RCC 7860 (cell line): ENCODE measurements at places on chromosomes 2 and 18.
A peak's percentile ranks its signal among the peaks of the same experiment; 100 is the strongest.

DNA sequence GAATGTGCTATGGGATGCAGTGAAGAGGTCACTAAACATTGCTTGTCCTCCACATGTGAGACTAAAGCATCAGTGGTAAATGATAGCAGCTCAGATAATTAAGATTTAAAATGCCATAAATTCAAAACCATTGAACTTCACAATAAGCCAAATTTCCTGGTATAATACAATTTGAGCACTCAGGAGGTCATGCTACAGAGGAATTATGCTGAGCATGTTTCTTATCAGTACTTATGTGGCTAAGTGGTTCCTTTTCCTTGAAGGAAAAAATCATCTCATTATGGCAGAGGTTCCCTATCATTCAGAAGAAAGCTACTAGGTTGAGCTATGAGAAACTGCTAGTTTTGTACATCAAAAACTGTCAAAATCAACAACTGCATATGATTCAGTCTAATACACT, 156.6 kb downstream of the AGPS start:
- no peak for DNase-seq

- DNase-seq = no peak
Observed at GRCh38 chr18:14922031-14922430, 174.1 kb downstream of the ANKRD30B start.

DNA sequence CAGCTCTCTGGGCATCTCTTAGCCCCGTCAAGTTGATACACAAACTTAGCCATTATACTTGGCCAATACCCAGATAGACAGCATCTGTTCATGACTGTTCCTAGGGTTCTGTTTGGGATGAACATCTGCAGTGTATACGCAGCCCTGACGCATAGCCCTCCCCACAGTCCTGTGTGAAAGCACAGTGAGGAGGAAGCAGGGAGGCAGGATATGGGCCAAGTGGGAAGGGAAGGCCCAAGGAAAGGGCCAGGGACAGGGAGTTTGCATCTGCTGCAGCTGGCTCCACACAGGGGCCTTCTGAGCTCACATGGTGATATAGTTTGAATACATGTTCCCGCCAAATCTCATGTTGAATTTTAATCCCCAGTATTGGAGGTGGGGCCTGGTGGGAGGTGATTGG, 80.2 kb downstream of the CMPK2 start:
- no peak for DNase-seq

DNA sequence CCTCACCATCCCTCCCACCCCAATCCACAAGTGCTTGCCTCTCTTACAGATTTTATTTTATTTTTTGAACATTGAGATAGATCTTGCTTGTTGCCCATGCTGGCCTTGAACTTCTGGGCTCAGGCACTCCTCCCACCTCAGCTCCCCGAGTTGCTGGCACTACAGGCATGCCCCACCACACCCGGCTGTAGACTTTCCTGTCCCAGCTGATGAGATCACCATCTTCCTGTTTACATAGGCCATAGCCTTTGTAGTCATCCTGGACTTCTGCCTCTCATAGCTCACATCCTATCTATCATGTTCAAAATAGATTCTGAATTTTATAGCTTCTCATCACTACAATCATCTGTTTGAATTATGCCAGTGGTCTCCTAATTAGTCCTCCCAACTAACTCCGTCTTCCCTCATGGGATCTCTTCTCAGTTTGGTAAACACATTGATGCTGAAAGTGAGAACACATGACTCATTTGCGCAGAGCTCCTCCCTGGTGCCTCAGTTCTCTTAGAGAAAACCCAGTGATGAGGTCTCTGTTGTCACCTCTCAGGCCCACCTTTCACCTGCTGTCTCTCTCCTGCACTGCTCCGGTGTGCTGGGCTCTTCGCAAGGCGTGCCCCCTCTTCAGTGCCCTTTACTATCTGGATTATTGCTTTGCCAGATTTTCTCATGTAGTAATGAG, 243.0 kb downstream of the ZNF407 start:
- DNase-seq = peak; percentile 53
